Activated T-cell treated with anti-CD3 and anti-CD28 coated beads, Interleukin-2, amount 50 U/mL, for 1 hour (primary cell): ENCODE measurements at places on chromosomes 4 and X.

- DNase-seq, result no peak
These were observed 816.4 kb upstream of the FRG1 start for GRCh38 chr4:189124149-189124758.

- DNase-seq, result no peak
These were observed 226.0 kb downstream of the RASL11B start for GRCh38 chr4:53088152-53088551.

DNA sequence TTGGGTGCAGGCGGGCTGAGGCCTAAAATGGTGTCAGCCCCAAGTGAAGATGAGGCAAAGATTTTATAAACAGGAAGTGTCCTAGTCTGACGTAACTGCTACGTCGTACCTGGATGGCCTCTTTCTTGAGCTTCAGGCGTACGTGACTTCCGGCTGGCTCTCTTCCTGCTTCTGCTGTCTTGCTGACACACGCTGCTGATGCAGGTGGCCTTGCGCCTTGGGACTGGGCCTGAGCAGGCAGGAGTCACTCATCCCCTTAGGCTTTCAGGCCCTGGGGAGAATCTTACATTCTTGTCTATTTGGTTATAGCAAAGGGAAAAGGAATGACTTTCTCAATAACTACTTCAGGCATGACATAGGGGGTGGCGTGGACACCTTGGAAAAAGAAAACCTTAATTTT lies 20.1 kb upstream of the ABRAXAS1 start:
- no peak for DNase-seq

DNA sequence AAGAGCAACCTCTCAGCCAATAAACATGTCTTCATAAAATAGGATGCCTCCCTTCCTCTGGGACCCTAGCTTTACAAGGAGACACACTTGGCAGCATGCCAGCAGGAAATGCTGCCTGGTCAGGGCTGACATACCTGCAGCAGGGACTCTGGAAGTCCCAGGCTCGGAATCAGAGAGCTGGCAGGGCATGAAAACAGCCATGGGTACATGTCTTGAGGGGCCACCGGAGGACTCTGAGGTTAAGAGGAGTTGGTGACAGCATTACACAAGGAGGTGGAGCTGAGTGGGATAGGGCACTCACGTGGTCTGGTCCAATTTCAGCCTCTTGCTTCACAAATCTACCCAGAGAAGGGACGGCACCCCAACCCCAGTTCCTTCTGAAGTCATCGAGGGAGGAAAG lies 15.7 kb downstream of the MSX1 start:
- DNase-seq, result no peak

DNA sequence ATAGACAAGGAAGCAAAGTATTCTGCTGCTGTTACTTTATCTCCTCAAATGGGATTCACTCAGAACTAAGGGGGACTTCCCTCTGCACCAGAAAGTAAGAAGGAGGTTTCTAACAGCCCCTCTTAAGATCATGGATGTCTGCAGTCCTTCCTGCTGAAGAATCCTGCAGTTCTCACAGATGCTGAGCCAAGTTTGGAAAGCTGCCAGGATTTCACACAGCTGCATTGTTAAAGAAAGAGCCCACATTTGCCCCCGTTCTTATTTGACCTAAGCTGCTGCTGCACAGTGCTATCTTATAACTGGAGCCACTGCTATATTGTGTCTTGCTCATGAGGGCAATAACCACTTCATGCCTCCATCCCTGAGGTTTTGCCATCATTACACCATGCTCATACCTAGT lies 81.1 kb downstream of the FAAH2 start:
- DNase-seq, result no peak

DNA sequence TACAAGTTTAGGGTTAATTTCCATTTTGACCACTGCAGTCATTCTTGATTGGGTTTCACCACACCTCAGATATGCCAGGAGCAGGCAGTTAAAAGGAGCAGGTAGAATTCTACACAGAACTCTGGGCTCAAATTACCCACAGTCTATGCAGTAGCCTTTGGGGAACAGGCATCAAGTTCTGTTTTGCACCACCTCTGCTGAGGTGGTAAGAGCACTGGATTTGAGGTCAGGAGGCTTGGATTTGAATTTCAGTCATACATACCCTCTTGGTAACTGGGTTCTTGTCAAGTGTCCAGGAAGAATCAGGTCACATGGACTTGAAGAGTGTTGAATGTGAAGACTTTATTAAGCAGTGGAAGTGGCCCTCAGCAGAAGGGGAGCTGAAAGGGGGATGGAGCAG lies 40.4 kb upstream of the PGK1 start:
- DNase-seq, result no peak

DNA sequence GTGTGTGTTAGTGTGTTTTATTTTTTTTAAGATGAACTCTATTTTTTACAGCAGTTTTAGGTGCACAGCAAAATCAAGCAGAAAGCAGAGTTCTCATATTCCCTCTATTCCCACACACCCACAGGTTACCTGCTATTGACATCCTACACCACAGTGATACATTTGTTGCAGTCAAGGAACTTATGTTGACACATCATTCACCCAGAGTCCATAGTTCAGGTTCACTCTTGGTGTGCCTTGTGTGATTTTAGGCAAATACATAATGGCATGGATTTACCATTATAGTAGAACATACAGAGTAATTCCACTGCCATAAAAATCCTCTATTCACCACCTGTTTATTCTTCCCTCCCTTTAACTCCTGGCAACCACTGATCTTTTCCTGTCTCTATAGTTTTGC lies 28.7 kb downstream of the DIAPH2 start:
- DNase-seq, result no peak

GRCh38 chr4:25131381-25131780 lies 28.9 kb downstream of the SEPSECS start:
- no peak for DNase-seq

DNA sequence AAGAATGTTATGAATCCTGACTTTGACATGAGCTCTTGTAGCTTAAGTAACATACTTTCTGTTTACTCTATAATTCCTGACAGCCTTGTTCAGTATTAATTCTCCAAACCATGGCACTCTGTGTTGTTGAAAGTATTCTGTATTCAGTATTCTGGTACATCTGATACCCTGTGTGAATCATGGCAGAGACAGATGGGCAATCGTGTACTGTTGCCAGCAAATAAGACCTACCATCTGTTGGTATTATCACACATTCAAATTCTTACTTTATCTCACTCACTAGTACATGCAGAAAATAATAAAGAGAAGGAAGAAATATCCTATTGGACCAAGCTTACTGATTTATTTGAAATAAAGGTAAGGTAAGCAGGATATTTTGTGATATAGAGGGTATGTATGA lies 7.9 kb downstream of the MBTPS2 start:
- DNase-seq, result no peak

DNA sequence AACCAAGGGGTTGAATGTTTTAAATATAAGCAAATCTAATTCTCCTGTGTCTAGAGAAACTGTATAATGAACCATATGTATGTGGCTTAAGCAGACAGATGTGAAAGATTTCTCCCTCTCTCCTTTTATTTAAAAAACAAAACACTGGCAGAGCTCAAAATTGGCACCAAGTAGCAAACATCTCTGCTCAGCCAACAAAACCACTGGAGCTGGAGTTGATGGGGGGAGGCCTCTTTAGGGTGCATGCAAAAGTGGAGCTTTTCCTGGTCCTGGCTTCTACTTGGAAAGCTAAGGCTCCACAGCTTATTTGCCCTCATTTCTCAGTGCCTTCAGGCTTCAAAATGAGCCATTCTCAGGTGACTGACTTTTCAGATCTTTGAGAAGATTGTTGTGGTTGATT lies 95.6 kb downstream of the REPS2 start:
- no peak for DNase-seq

- DNase-seq, result no peak
These were observed 41.3 kb upstream of the MTM1 start for GRCh38 chrX:150527108-150527507.

DNA sequence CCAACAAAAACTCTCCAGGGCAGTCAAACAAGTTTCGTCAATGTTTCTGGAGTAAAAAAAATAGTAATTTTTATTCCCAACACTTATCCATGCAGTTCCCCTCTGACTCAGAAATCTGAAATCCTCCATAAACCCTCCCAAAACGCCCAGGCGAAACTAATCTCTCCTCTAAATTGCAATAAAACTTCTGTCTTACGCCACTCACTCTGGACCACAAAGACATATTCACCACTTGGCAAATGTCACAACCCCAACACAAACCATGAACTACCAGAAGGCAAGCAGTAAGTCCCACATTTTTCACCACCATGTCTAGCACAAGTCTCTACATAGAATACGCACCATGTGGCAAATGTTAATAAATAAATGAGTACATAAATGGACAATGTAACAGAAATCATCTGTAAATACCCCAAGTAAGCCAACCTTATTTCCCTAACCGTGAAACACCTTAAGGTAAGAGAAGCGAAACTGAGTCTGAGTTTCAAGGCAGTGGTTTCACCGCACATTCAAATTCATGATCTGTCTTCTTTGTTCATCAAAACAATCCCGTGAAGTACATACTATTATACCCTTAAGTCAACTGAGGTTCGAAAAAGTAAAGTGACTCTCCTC lies 1.6 kb downstream of the PAPSS1 start:
- no peak for DNase-seq

- no peak for DNase-seq
These were observed 74.0 kb downstream of the SEL1L3 start for GRCh38 chr4:25788703-25789238.

DNA sequence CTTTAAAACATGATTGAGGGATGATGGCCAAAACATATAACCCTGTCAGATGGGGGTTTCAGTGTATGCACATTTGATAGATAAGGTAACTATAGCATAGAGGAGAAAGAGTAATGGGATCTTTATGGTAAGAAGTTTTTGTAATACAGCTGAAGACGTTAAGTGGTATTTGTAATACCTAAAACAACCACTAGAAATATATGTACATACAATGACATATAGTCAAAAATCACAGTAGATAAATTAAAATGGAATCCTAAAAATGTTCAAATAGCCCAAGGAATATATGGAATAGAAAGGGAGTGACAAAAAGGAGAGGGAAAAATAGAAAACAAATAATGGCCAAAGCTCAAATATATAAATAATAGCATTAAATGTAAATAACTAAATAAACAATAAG lies 371.3 kb upstream of the FSTL5 start:
- DNase-seq, result no peak

GRCh38 chrX:38018766-38019425 lies 12.5 kb downstream of the SYTL5 start:
- no peak for DNase-seq

GRCh38 chr4:78902298-78902697 lies 36.9 kb downstream of the PAQR3 start:
- DNase-seq, result no peak

DNA sequence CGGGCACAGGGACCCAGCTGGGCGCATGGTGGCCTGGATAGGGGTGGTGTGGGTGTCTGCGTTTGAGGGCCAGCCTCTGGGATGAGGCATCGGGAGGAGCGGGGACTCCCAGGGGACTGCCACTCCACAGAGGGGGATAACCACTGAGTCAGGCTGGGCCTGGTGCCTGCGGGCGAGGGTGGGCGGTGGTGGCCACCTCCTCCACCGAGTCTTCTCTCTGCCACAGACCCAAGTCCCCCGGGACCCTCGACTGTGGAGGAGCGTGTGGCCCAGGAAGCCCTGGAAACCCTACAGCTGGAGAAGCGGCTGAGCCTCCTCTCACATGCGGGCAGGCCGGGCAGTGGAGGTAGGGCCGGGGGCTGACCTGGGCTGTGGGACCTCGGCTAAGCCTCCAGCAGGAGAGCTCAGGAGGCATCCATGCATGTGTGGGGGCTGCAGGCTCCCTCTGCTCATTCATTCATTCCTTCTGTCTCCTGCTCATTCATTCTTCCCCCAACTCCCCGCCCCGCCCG lies 26.4 kb downstream of the DOK7 start:
- DNase-seq, result no peak

DNA sequence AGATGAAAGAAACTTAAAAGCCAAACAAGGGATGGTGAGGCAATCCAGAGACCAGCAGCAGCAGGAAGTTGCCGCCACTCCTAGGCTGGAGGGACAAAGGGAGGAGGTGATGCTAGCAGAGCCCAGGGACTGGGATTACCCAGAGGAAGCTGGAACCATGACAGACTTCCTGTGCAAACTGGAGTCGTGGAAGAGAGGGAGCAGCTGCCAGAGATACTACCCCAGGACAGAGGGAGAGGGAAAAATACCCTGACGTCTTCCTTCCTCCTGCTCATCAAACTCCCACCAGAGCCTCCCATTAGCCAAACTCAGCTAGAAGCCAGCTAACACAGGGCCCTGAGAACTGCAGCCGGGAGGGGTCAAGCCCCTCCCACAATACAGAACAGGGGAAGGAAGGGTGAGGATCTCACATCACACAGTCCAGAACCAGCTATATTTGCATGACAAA lies 101.2 kb upstream of the KLF3 start:
- DNase-seq, result no peak

DNA sequence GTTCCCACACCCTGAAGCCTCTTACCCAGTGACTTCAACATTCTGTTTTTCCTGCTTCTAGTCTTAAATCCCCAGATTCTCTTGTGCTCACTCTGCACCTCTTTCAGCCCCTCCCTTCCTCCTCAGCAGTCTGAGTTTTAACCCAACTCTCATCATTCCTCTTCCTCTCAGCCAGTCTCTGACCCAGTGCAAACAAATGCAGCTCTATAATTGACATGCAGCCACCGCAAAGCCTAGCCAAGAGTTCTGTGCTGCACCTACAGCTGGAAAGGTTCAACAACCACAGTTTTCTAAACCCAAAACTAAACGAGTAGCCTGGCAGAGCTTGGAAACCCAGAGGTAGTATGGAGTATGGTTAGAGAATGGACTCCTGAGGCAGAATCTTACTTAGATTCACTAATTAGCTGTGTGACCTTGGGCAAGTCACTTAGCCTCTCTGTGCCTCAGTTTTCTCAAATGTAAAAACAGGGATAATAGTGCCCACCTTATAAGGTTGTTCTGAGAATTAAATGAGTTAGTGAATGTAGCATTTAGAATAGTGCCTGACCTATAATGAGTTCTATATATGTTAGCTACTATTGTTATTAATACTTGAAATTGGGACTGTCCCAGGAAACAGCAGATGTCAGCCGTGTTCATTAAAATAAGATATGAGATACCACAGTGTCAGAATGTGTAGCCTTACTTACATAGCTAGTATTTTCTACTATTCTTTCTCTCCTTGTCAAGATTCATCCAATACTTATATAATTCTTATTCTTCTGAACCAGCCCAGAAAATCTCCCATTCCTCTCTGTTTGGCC lies 3.5 kb downstream of the TMEM154 start:
- no peak for DNase-seq

DNA sequence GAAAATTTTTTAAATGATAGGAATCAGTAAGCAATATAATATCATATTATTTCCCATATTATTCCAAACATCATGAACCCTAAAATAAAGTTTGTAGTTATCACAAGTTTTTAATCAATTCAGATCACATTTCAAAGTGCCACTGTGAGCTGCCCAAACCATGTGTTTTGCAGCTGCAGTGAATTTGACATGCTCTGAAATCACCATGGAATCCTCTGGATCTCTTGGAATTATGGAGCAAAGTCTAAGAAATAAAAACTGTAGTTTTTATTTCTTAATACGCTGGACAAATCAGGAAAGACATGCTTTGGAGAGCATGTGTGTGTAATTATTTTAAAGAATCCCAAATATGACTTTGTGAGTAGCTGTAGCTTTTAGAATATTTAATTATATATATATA lies 262.7 kb downstream of the ANKRD50 start:
- DNase-seq, result no peak

GRCh38 chr4:153741541-153741940 lies 18.3 kb downstream of the RNF175 start:
- no peak for DNase-seq
